Chondrocyte (in vitro differentiated cells): ENCODE measurements at places on chromosomes 3 and 15. TPM values are rescaled to one million over a fixed set of nuclear protein-coding genes. Genes with fewer than 3 reads are reported as not detected.

Gene RTP4
- not detected in 3 replicates for total RNA-seq

Gene HRG
- total RNA-seq = not detected in 3 replicates

Gene GOLGA6L7
- not detected in 3 replicates for total RNA-seq

DNA sequence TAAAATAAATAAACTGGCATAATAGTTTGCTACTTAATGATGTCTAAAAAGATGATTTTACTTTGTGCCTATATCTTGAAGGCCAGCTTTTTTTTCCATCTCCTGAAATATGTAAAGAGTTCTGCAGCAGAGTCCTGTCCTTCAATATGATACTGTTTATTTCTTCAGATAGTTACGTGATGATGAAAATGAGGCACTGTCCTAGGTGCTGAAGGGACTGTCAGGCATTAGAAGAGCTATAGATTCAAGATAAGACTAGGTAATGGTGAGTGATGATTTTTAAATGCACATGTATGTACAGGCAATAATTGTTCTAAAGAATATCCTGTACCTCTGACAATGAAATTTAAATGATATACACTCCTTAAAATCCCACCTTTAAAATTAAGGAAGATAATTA, 326.9 kb upstream of the DNAJC19 start:
- DNase-seq = no peak
- no peaks in the 10 kb centered on the region for H3K36me3 ChIP-seq
- no peak overlapping the region for H3K27ac ChIP-seq
- no peak overlapping the region for H3K4me3 ChIP-seq
- no peaks in the 10 kb centered on the region for H3K4me1 ChIP-seq

DNA sequence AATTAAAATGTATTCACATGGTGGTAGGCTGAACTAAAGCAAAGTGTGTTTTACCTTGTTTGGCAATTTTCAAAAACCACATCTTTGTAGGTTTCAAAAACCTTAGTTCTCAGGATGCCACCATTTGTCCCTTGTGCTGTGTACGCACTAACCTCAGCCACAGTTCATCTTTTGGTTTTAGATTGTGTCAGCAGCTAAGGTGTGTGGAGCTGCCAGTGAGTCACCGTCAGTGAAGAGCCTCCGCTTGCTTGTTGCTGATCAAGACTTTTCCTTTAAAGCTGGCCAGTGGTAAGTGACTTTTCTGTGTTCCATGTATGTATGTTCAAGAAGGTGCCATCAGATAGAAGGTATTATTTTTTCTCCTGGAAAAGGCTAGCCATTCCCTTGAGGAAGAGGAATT, 21.1 kb downstream of the OXNAD1 start:
- H3K4me1 ChIP-seq = peaks cover 24% of the 10 kb centered on the region
- no peak overlapping the region for H3K4me3 ChIP-seq
- H3K27ac ChIP-seq = no peak overlapping the region
- H3K36me3 ChIP-seq = peaks cover 7% of the 10 kb centered on the region

- DNase-seq = no peak
- no peaks in the 10 kb centered on the region for H3K27me3 ChIP-seq
- peaks cover 30% of the 10 kb centered on the region for H3K4me1 ChIP-seq
Observed at GRCh38 chr3:183638101-183638852, 2.9 kb downstream of the KLHL24 start.
